ENCODE measurements at places on chromosomes 3 and 15.
A peak's percentile ranks its signal among the peaks of the same experiment; 100 is the strongest.

DNA sequence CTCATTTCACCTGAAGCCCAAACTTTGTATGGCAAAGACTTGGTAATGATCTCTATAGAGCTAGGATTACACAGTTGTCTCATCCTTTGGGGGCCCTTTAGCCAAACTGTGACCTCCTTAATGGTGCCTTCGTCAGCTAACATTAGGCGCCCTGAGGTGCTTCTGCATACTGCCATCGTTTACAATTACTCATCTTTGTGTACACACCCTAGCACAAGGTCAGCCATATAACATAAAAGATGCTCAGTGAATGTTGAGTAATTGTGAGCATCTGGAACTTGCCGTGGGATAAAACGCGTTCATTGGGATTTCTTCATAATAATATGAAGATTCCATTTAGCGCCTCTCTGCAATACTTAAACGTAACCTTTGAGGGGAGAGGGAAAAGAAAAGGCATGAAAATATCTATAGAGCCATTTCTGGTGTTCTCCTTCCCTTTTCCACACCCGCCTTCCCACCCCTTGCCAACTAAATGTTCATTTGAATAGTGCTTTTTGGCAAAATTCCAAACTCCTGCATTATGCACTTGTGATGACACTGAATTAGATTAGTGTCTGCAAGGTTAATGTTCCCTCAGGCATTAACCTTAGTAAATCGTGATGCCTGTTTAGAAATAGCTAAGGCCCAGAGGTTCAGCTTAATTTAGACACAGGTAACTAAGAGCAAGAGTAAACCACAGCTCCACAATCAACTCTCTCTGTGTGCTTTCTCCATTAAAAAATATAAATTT lies 990 bp upstream of the ZNF148 start:
- no peak for DNase-seq

GRCh38 chr3:12413721-12414255 lies 70.5 kb upstream of the TSEN2 start:
- no peak for DNase-seq

GRCh38 chr15:83602021-83602420 lies 51.9 kb upstream of the ADAMTSL3 start:
- DNase-seq: no peak

- no peak for DNase-seq
These were observed 15.7 kb upstream of the MEF2A start for GRCh38 chr15:99550077-99550476.

DNA sequence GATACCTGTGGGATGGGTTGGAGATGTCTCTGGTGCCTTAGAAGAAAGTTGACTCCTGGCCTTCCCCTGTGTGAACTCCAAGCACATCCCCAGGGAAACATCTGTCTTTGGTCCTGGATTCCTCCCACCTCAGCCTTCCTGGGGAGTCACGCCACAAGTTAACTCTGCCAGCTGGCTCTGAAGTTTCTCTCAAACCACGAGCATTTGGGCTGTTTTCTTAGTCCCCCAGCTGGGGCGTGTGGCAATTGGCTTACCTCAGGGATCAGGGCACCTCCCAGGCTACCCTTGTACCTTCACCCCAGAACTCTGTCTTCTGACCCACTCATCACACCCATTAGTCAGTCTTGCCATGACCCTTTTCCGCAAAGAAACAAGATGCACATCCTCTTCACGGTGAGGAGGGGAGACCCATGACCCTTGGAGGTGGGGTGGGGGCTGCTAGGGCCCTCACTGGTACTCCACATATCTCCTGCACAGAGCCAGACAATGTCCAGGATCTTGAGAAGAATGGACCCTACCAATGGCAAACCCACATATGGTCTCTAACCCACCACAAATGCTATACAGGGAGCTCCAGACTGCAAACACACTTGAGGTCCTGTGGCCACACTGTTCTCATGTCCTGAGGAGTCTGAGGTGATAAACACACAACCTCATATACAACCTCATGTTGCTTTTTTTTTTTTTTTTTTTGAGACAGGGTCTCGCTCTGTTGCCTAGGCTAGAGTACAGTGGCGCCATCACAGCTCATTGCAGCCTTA lies 3.9 kb downstream of the NEIL1 start:
- DNase-seq: no peak

- no peak for DNase-seq
These were observed 87.0 kb downstream of the CTNNB1 start for GRCh38 chr3:41286305-41286704.

DNA sequence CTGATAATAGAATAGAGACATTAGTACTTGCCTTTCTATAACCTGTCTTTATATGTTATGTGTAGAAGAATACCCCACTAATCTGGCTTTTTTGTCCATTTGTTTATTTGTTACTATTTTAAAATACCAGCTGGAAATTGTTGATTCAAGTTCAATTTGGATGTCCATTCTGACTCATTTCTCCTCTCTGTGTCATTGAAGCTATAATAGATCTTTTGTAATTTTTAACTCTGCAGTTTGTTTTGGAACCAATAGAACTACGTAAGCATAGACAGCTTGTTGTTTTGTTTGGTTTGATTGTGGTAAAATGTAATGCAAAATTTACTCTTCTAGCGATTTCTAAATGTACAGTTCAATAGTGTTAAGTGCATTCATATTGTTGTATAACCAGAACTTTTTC lies 390.4 kb downstream of the ZIC1 start:
- no peak for DNase-seq

DNA sequence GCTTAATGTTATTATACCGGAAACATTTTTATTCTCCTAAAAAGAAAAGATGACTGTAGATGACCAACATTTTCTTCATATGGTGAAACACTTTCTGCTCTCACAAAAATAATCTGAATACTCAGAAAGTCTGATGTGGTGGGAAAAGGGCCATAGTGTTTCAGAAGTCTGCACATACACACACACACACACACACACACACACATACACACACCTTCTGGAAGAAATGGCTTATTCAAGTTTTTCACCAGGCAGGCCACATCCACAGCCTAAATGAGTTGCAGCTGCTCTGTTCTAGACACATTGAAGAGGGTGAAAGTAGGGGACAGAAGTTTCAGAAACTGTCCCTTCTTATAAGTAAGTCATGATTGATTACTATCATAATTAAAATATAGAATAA lies 220.0 kb downstream of the ZMAT3 start:
- DNase-seq: no peak

GRCh38 chr3:158859362-158859761 lies 57.5 kb downstream of the MFSD1 start:
- no peak for DNase-seq

DNA sequence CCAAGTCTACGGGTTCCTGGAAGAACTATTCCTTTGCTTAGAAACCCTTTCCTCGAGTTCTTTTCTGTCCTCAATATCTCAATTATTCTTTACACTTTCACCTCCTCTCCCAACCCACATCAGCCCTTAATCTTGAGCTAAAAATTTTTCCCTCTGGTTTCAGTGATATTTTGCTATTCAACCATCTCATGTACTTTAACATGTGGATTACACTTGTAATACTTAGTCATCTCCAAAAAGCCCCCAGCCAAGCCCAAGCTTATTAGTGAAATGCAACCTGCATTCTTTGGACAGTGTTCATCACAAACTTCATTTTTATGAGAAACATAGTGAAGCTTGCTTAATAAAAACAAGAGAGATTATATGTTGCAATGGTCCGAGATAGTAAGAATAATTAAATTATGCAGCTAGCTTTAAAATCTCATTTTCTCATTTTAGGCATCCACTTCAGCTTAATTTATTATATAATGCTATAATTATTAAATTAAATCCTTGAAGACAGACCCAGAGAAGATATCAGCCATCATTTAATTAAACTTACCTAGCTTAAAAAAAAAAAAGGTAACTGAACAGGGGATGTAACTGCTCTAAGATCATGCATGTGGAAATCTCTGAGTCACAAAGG lies 534.5 kb upstream of the TBL1XR1 start:
- no peak for DNase-seq

GRCh38 chr3:30934208-30934550 lies 39.7 kb upstream of the GADL1 start:
- peak; percentile 14 for DNase-seq

DNA sequence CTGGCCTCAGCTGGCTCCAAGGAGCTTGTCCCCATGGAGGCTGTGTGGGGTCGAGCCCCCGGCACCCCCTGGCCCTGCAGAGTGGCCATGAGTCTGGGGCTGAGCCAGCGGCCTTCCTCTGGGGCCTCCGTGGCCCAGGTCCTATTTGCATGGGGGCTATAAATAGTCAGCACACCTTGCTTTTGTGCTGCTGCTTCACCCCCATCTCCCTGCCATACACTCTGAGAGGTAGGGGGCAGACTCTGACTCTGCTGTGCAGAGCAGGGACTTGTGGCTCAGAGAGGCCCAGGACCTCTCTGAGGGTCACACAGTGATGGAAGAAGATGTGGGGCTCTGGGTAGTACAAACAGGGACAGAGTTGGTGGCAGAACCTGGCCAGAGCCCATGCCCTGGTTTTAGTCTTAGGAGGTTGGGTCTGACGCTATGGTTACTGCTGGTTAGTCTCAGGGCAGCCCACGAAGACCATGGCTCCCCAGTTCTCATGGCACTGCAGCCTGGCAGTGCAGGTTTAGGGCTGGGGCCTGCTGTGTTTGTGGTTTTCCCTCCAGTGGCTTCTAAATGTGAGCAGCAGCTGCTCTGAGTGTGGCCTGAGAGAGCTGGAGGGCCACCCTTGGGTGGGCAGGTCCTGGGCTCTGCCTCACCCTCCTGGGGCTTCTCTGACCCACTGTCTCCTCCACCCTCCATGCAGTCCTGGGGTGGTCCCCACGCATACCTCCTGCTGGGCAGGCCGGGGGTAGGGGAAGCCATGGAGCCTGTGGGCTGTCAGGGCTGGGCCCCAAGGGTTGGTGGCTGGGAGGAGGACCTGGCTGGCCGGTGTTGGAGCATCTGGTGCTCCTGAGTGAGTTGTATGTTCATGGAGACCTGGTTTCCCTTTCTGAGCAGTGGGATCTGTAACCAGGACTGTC lies 13.6 kb downstream of the PRKCD start:
- DNase-seq: no peak

DNA sequence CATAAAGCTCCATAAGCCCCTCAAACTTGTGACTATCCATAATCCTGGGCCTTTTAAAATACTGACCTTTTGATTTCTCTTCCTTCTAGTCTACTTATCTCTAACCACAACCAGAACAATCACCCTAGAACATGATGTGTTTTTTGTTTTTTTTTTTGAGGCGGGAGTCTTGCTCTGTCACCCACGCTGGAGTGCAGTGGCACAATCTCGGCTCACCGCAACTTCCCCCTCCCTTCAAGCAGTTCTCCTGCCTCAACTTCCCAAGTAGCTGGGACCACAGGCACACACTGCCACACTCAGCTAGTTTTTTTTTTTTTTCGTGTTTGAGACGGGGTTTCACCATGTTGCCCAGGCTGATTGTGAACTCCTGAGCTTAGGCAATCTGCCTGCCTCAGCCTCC lies 25.1 kb downstream of the VPS39 start:
- DNase-seq: no peak

DNA sequence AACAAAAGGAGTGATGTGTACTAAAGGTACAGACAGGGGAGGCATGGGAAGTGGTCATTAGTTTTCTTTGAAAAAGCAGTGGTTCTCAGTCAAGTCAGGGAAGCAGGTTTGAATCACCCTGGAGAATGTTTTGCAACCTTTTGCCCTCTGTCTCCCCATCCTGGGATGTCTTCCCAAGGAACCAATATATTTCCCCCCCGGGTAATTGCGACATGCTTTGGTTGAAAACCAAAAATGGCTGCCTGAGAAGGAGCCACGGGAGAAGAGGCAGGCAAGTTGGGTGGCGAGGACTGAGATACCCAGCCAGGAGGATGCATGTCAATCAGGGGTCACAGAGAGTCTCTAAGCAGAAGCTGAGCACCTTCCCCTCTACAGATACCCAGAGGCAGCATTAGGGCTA lies 20.2 kb upstream of the PPP1R2 start:
- DNase-seq: no peak

DNA sequence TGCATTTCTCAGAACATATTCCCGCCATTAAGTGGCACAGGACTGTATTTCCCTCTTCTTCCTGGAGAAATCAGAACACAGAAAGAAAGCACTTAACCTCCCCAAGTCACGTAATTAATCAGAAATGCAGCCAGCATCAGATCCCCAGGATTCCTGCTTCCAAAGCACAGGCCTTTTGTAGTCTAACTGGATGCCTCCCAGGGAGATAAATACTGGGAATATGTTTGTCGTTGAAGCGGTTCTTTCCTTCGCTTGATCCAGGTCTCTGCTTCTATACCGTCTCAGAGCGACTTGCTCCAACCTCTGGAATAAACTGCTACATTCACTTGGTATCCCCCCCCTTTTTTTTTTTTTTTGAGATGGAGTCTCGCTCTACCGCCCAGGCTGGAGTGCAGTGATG lies 198.6 kb downstream of the KBTBD8 start:
- no peak for DNase-seq

GRCh38 chr15:37872661-37873060 lies 61.8 kb upstream of the TMCO5A start:
- no peak for DNase-seq

GRCh38 chr15:89494941-89495637 lies 1.3 kb downstream of the RHCG start:
- DNase-seq: no peak

DNA sequence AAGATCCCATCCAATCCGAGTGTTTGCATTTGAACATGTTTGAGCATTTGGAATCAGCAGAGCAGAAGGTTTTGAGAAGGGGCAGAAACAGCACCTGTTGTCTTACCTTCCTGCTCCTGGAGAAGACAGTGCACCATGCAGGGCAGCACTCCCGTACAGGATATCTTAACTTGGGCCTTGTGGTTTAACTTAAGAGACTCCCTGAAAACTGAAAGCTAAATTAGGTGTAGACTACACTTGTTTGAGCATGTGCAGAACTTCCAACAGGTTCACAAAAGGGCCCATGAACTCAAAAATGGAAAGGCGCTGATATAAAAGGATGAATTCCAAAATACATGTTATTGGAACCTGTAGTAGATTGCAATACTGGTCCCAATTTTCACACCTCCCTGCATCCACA lies 175.4 kb upstream of the PRICKLE2 start:
- DNase-seq: no peak

DNA sequence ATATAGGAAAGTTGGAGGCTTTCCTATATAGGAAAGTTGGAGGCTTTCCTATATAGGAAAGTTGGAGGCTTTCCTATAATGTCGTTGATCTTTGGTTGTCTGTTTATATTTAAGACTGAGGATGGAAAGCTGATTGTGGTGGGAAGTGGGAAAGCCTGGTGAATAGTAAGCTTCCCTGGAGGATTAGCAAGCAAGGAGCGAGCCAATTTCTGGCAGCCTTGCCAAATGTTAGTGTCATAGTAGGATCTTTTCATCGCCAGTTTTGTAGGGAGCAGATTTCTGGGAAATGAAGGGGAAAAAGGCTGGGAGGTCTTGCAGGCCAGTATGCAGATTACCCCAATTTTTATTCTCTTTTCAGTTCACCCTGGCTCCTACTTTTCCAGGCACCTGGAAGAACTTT lies 39.9 kb upstream of the CCNL1 start:
- DNase-seq: no peak
